ENCODE measurements at places on chromosomes 16 and 17. TPM values are rescaled to one million over a fixed set of nuclear protein-coding genes. Genes with fewer than 3 reads are reported as not detected.

DNA sequence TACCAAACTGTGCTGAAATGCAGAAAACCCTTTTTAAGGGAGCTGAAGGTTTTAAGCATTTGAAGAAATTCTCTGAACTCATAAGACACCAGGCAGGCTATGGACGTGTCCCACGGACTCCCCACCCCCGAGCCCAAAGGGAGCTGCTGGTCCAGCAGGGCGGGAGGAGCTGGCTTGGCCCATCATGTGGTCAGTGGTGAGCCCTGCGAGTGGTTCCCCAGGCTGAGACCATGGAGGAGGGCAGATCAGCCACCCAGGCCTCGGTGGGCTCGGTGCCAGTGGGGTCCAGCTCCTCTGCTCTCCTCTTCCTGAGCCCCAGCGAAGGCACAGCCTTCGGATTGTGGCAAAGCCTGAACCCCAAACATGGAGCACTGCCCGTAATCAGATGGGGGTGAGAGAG is 27.0 kb downstream of the LGALS3BP start:
- DNase-seq, result no peak

DNA sequence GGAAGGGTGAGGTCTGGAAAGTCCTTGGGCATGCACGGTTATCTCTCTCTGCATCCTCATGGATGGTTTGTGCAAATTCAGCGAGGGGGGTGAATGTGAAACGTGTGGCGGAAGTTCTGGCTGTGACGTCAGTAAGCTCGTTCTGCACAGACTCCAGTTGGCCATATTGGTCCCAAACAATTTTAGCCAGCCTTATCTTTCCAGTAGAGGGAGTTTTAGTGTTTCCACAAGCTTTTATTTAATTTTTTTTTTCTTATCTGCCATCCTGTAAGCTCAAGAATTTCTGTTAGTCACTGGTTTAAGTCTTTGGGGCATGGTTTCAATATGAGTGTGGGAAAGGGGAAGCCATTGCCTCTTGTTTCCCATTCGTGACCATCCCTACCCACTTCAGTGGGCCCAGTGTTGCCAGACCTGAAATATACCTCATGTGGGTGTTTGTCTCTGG is 39.0 kb downstream of the HLF start:
- DNase-seq, result no peak

- DNase-seq, result no peak
Observed at GRCh38 chr17:28928061-28928460, 23.3 kb downstream of the PHF12 start.

DNA sequence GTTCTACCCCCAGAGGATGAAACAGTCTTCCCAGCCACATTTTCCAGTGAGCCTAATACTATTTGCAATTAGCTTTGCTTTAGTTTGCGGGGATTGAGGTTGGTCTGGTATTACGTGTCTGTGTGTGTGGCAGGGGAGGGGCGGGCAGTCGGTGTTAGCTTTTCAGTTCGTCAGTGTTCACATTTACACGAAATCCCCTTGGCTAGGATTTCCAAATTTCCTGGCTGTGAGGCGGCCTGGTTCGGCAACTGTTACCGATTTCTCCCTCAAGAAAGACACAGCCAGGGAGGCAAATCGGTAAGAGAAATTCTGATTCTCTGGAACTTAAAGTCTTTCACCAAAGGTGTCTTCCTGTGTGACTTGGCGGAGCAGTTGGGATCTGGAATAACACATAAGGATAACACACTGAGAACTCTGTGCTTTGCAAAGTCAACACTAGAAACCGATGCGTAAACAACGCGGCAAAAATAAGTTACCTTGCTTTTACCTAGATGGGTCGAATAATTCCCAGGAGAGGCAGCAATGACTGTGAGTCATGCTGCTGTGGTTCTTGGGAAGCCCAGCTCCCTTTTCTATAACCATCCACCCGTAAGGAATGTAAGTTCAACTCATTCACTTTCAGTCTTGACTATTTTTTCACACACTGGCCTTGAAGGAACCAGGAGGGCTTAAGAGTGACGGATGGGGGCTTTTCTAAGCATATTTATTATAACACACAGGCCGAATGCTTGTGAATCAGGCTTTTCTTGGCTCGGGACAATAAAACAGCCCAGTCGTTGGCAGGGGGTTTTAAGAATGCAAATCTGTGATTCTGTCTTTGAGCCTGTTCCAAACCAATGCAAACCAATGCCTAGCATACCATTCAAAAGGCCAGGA is 24.2 kb downstream of the GPRC5B start:
- no peak for DNase-seq

DNA sequence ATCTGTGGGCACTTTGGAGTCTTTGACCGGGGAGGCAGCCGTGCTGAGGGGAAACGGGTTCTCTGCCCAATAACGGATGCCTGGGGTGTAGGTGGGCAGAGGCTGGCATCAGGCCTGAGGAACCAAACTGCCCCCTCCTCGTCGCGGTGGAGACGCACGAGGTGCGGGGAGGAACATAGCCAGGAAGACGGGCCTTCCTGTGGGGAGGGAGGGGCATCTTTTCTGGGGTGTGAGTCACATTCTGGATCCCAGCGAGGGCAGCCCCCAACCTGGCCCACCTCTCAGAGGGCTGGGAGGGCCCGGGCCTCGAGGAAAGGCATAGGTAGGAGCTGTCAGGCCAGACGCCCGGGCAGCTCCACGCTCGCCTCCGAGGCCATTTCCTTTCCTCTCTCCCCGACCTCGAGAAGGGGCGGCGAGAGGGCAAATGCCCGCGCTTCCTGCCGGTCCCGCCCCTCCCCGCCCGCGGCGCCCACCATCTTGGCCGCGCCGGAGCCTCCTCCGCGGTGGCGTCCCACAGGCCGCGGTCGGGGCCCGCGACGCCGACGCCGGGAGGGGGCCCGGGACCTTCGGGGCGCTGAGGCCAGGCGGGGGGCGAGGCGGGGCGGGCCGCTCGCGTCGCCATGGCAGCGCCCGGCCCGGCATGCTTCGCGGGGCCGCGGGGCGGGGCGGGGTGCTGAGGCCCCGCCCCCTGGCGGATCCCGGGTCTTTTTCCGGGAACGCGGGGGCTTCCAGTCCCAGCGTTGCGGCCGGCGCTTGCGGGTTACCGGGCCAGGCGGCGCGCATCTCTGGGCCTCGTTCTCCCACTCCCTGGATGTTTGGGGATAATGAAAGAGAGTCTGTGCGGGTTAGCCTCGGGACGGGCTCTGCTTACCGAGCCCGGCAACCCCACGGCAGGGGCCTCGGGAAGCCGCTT is 13.2 kb downstream of the RAI1 start:
- DNase-seq, result no peak

DNA sequence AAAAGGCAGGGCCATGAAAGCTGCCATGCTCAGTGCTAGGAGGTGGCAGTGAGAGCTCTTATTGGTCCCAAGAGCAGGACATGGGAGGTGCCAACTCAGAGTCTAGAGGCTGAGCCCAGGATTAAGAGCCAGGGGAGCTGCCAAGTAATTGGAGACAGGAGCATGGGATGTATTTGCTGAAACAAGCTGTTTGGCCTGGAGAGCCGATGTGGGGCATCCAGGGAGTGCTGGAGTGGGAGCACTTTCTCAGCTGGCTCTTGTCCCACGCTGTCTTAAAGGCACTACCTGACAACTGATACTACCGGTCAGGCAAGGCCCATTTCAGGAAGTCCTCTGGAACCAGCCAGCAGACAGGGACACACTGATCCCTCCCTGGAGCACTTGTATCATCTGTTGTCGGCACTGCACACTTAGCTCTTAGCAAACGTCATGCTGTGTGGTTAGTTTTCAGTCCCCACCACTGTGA is 19.3 kb downstream of the ANKFN1 start:
- no peak for DNase-seq

Gene SCGB1C2
- not detected for total RNA-seq

Gene MYH10
- total RNA-seq, result 31.9 TPM

Gene SDR42E1
- 1.3 TPM for total RNA-seq

Gene E4F1
- total RNA-seq, result 34.1 TPM

All from esophagus muscularis mucosa (tissue), 4 donors.